ENCODE measurements at places on chromosomes 2 and 18. TPM values are rescaled to one million over a fixed set of nuclear protein-coding genes. Genes with fewer than 3 reads are reported as not detected.

The SERPINB12 gene
- polyA plus RNA-seq, result not detected

The SERPINB4 gene
- polyA plus RNA-seq, result not detected

The C2orf66 gene
- 0.27 TPM for polyA plus RNA-seq

The TUBB6 gene
- 1,040 TPM for polyA plus RNA-seq

The DPP4 gene
- polyA plus RNA-seq, result 9.8 TPM

The PIKFYVE gene
- polyA plus RNA-seq, result 9.3 TPM

- H3K4me3 ChIP-seq, result no peak overlapping the region
- H3K27ac ChIP-seq, result no peak overlapping the region
- no peak for DNase-seq
- peaks cover 4% of the 10 kb centered on the region for H3K4me1 ChIP-seq
- H3K27me3 ChIP-seq, result no peaks in the 10 kb centered on the region
- H3K36me3 ChIP-seq, result no peaks in the 10 kb centered on the region
Measured at GRCh38 chr2:168584911-168585310, 128.8 kb downstream of the CERS6 start.

GRCh38 chr2:215833531-215834162 is 179.7 kb downstream of the MREG start:
- H3K27ac ChIP-seq, result no peak overlapping the region
- peak; percentile 87 for DNase-seq
- H3K4me1 ChIP-seq, result peaks cover 7% of the 10 kb centered on the region
- H3K27me3 ChIP-seq, result no peaks in the 10 kb centered on the region

- DNase-seq, result no peak
- no peaks in the 10 kb centered on the region for H3K27me3 ChIP-seq
- no peak overlapping the region for H3K4me3 ChIP-seq
- no peak overlapping the region for H3K27ac ChIP-seq
- peaks cover 3% of the 10 kb centered on the region for H3K4me1 ChIP-seq
Measured at GRCh38 chr2:54083021-54083420, 32.4 kb upstream of the ACYP2 start.

- H3K4me3 ChIP-seq, result no peak overlapping the region
- no peak overlapping the region for H3K27ac ChIP-seq
- no peaks in the 10 kb centered on the region for H3K4me1 ChIP-seq
- no peak for DNase-seq
- no peaks in the 10 kb centered on the region for H3K36me3 ChIP-seq
- H3K27me3 ChIP-seq, result no peaks in the 10 kb centered on the region
Measured at GRCh38 chr2:236012155-236012554, 156.0 kb downstream of the GBX2 start.

DNA sequence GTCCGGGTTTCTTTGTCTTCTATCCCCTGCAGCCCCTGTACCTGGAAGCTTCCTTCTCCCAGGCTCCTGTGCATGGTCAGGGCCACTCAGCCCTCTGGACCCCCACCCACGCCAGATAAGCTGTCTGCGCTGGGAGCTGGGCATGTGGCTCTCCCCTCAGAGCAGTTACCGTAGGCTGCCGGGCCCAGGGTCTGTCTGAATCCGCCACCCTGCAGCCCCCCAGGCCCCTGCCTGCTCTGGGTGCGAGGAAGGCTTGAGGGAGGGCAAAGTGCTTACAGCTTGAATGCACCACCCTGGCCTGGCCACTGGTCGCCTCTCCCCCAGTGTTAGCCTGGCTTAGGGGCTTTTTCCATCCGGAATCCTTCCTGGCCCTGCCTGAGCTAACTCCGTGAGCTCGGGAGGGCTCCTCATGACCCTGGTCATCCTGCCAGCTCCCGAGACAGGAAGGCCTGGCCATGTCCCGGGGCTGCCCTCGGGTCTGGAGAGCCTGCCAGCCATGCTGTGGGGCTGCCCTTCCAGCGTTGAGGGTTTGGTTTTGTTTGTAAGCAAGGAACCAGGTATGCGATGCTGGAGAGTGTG is 50.7 kb downstream of the ODC1 start:
- H3K27me3 ChIP-seq, result no peaks in the 10 kb centered on the region
- no peak overlapping the region for H3K27ac ChIP-seq
- H3K4me3 ChIP-seq, result no peak overlapping the region
- peaks cover 3% of the 10 kb centered on the region for H3K36me3 ChIP-seq

- no peaks in the 10 kb centered on the region for H3K4me1 ChIP-seq
- H3K27me3 ChIP-seq, result no peaks in the 10 kb centered on the region
- H3K4me3 ChIP-seq, result no peak overlapping the region
- H3K36me3 ChIP-seq, result no peaks in the 10 kb centered on the region
- no peak for DNase-seq
Measured at GRCh38 chr2:205034034-205034433, 488.8 kb downstream of the PARD3B start.

DNA sequence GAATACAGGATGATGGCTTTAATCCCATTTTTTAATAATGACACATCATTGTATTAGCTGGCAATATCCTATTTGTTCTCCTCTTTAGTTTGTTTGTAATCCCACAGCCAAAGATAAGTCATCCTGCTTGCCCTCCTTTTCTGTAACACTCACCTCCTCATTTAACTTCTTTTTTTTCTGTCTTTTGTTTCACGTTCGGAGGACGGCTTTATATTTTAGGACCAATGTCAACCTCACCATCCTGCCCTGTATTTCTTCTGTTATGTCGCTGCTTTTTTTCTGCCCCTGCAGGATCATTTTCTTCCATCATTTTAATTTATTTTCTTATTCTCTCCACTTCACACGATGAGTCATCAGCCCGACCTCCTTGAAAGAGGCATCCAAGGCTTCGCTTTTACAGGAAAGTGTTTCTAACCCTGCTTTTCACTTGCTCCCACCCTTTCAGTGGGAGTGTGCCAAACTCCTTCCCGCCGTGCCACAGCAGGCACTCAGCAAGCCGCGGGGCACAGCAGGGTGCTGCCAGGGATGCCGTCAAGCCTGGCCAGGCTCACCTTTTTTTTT is 11.4 kb downstream of the RAB31 start:
- H3K4me3 ChIP-seq, result peak overlapping the region; percentile 35
- peaks cover 4% of the 10 kb centered on the region for H3K36me3 ChIP-seq
- peak overlapping the region; percentile 18 for H3K27ac ChIP-seq
- H3K4me1 ChIP-seq, result peaks cover 6% of the 10 kb centered on the region
- H3K27me3 ChIP-seq, result no peaks in the 10 kb centered on the region

All from IMR-90 (cell line).